ENCODE measurements at places on chromosomes 6 and 20. TPM values are rescaled to one million over a fixed set of nuclear protein-coding genes. Genes with fewer than 3 reads are reported as not detected.
A peak's percentile ranks its signal among the peaks of the same experiment; 100 is the strongest.

DNA sequence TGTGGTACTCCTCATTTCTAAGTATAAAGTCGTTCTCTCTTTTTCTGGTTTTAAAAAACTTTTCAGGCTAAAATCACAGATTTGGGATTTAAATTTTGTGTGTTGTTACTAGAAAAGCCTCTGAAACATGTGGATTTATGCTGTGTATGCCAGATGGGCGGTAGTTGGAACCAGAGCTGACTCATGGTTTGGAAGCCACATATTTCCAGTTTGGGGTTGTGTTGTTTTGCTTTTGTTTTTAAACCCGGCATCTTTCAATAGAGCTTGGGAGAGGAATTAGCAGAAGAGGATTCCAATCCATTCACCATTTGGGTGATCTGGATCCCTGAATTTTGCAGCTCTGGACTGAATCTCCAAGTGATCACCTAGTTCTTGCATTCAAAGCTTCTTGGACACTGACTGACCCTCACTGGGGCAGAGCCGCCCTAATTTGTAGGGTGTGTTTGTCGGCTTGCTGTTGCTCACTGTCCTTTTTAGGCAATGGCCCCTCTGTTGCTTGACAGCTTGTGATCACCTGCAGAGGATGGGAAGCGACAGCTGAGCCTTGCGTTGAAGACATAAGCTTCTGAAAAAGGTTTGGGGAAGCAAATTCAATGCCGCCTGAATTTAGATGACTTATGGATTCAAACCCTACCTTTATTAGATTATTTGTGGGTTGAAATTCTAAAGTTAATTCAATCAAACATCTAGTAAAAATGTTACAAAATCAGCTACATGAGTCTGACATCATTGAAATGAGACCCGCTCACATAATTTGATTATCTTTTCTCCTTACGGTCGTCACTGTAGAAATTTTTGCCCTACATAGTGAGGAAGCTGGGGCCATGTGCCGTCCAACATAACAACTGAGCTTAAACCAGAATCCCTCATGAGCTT lies 79.9 kb upstream of the CD83 start:
- peak overlapping the region; percentile 35 for H3K27ac ChIP-seq
- H3K36me3 ChIP-seq, result no peaks in the 10 kb centered on the region
- no peak overlapping the region for H3K4me3 ChIP-seq
- H3K27me3 ChIP-seq, result no peaks in the 10 kb centered on the region

- H3K4me1 ChIP-seq, result no peaks in the 10 kb centered on the region
- H3K36me3 ChIP-seq, result no peaks in the 10 kb centered on the region
- no peak overlapping the region for H3K4me3 ChIP-seq
- no peak for DNase-seq
- no peak overlapping the region for H3K27ac ChIP-seq
Observed at GRCh38 chr6:124443541-124443940, 518.7 kb upstream of the RNF217 start.

GRCh38 chr6:154629127-154629526 lies 104.1 kb upstream of the SCAF8 start:
- no peak overlapping the region for H3K4me3 ChIP-seq
- H3K36me3 ChIP-seq, result no peaks in the 10 kb centered on the region
- no peak for DNase-seq
- no peaks in the 10 kb centered on the region for H3K27me3 ChIP-seq
- H3K4me1 ChIP-seq, result peaks cover 13% of the 10 kb centered on the region
- H3K27ac ChIP-seq, result no peak overlapping the region

- no peak overlapping the region for H3K27ac ChIP-seq
- no peak for DNase-seq
- H3K36me3 ChIP-seq, result no peaks in the 10 kb centered on the region
- no peak overlapping the region for H3K4me3 ChIP-seq
- H3K27me3 ChIP-seq, result no peaks in the 10 kb centered on the region
Observed at GRCh38 chr6:15911753-15912504, 217.0 kb upstream of the MYLIP start.

DNA sequence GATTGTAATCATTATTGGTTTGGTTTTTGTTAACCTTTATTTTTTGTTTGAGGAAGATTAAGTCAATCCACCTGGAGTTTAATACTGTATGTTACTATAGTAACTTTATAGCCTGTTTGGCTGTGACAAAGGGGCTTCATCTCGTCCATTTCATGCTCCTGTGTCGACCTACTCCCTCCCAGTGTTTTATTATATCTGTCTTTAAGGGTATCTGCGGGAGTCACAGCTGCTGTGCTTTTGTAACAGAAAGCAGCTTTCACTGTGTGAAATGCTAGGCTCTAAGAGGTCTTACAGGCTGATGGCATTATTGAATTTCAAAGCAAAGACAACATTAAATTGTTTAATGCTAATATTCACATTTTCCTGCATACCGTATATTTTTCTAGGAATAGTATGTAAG lies 698.0 kb upstream of the POU3F2 start:
- no peaks in the 10 kb centered on the region for H3K4me1 ChIP-seq
- H3K27ac ChIP-seq, result no peak overlapping the region
- no peak for DNase-seq
- no peak overlapping the region for H3K4me3 ChIP-seq
- no peaks in the 10 kb centered on the region for H3K36me3 ChIP-seq

GRCh38 chr6:43907789-43908472 lies 137.9 kb downstream of the VEGFA start:
- H3K27ac ChIP-seq, result no peak overlapping the region
- H3K27me3 ChIP-seq, result no peaks in the 10 kb centered on the region
- H3K36me3 ChIP-seq, result no peaks in the 10 kb centered on the region
- no peak for DNase-seq
- peaks cover 16% of the 10 kb centered on the region for H3K4me1 ChIP-seq

Gene RNASET2
- total RNA-seq, result 30.4 TPM

GRCh38 chr6:159941286-159942113 lies 27.4 kb upstream of the IGF2R start:
- no peaks in the 10 kb centered on the region for H3K36me3 ChIP-seq
- H3K4me3 ChIP-seq, result no peak overlapping the region
- H3K4me1 ChIP-seq, result 0 out of 2 replicates have a peak, but pooled peaks cover 4% of the 10 kb centered on the region
- H3K27me3 ChIP-seq, result 0 out of 2 replicates have a peak, but pooled peaks cover 4% of the 10 kb centered on the region

DNA sequence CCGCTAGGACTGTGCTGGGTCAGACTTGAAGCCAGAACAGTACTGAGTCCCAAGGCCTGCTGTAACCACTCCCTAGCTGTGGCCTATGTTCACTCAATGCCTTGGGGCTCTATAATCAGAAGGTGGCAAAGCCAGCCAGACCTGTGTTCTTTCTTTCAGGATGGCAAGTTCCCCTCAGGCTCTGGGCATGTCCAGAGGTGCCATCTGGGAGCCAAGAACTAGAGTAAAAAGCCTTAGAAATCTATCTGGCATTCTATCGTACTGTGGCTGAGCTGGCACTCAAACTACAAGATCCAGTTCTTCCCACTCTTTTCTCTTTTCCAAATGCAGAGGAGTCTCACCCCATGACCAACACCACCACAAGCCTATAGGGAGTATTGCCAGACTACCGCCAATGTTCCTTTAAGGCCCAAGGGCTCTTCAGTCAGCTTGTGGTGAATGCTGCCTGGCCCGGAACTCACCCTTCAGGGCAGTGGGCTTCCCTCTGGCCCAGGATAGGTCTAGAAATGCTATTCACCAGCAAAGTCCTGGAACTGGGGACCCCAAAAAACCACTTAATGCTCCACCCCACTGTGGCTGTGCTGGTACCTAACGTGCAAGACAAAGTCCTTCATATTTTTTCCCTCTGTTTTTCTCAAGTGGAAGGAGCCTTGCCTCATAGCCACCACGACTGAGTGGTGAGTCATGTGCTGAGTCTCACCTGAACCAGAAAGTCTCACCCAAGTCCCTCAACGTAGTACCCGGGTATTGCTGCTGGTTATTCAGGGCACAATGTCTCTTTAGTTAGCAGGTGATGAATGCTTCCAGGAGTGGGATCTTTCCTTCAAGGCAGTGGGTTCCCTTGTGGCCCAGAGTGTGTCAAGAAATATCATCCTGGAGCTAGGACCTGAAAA lies 8.6 kb upstream of the SIRPB2 start:
- DNase-seq, result no peak
- no peak overlapping the region for H3K4me3 ChIP-seq
- H3K27me3 ChIP-seq, result peaks cover 13% of the 10 kb centered on the region
- H3K4me1 ChIP-seq, result no peaks in the 10 kb centered on the region
- no peak overlapping the region for H3K27ac ChIP-seq
- no peaks in the 10 kb centered on the region for H3K36me3 ChIP-seq

DNA sequence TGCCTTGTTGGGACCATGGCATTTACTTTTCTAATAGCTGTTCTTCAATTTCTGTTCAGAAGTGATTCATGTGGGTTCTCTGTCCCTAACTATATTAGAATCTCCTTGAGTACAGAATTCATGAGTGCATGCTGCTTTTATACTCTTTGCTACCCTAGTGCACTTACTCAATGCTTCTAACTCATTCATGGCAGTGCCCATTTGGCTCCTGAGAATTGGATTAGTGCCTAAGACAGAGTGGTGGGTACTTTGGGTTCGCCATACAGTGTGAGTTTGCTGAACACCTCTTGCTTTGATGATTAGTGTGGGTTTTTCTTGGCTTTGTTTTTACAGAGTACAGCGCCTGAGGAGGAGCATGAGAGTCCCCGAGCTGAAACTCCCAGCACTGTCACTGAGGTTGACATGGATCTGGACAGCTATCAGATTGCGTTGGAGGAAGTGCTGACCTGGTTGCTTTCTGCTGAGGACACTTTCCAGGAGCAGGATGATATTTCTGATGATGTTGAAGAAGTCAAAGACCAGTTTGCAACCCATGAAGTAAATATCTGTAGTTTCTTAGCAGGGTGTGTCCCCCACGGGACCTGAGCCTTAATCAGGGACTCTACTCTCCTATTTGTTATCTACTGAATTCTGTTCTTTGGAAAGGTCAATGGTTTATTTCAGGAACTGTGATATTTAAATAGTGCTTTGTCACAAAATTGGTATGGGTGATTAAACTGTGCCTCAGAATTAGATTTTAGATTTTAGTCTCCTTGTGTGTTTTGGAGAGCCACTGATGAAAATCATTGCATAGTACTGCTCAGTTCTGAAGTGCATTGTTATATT lies 150.7 kb downstream of the UTRN start:
- DNase-seq, result no peak
- peaks cover 19% of the 10 kb centered on the region for H3K4me1 ChIP-seq
- peaks cover 68% of the 10 kb centered on the region for H3K36me3 ChIP-seq
- H3K27me3 ChIP-seq, result no peaks in the 10 kb centered on the region
- H3K27ac ChIP-seq, result peak overlapping the region; percentile 13

DNA sequence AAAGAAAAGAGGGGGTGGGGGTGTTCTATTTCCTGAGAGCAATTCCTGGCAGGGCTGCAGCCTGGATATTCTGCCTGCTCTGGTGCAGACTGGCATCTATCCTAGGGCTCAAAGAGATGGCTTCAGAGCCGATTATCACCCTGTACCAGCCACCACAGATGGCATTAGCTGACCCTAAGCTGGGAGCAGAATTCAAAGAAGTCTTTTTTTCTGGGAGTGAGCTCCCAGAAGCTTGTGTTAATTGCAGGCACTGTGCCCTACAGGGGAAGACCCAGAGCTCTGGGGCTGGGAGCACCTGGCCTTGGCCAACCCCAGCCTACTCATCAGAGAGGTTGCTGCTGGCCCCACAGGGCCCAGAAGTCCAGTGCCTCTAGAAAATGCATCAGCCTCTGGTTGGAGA lies 85.9 kb downstream of the PXDC1 start:
- no peaks in the 10 kb centered on the region for H3K27me3 ChIP-seq
- no peak overlapping the region for H3K27ac ChIP-seq
- no peak overlapping the region for H3K4me3 ChIP-seq
- peaks cover 16% of the 10 kb centered on the region for H3K4me1 ChIP-seq
- H3K36me3 ChIP-seq, result no peaks in the 10 kb centered on the region

GRCh38 chr20:1212607-1213396 lies 9.5 kb downstream of the C20orf202 start:
- peaks cover 14% of the 10 kb centered on the region for H3K27me3 ChIP-seq
- H3K4me1 ChIP-seq, result no peaks in the 10 kb centered on the region
- no peak overlapping the region for H3K27ac ChIP-seq
- H3K36me3 ChIP-seq, result no peaks in the 10 kb centered on the region

DNA sequence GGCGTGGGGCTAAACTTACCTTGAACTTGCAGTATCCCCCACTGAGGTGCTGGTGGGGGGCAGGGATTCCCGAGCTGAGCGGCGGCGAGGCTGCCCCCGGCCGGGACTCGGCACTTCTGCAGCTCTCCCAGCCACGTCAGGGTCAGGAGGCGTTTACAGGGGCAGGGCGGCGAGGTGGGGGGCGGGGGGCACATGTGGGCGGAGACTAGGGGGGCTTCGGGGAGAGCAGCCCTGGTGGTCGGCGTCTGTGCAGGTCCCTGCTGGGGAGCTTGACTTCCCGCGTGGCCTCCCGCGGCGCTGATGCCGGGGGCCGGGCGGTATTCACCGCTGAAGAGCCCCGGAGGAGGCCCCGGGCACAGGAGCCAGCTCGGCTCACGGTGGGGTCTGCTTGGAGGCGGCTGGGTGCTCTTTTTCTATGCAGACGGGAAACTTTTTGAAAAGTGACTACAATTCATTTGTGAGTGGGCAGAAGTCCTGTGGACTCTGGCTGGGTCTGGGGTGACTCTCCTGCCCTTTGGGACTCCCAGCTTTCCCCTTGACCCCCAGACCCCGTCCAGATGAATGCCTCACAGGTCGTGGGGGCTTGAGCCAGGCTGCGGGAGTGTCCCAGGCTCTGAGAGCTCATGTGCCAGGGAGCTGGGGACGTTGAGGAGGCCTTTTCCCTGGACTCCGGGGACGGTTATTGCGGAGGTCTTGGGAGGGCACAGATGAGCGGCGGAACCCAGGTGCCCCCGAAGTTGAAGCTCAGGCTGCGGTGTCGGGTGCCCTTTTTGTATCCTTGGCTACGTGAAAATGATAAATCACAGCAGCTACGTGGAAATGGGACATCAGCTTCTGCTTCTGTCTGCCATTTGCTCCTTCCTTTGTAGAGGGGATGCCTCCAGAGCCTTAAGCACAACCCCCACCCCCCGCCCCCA lies 75.9 kb upstream of the GATA5 start:
- H3K36me3 ChIP-seq, result no peaks in the 10 kb centered on the region
- H3K27ac ChIP-seq, result no peak overlapping the region

- H3K4me3 ChIP-seq, result no peak overlapping the region
- no peaks in the 10 kb centered on the region for H3K27me3 ChIP-seq
- no peaks in the 10 kb centered on the region for H3K4me1 ChIP-seq
- no peaks in the 10 kb centered on the region for H3K36me3 ChIP-seq
- DNase-seq, result no peak
Observed at GRCh38 chr6:163906006-163906710, 491.6 kb downstream of the QKI start.

Gene BPIFB4
- total RNA-seq, result not detected

GRCh38 chr6:139020689-139021088 lies 7.9 kb upstream of the ABRACL start:
- H3K27ac ChIP-seq, result no peak overlapping the region
- no peak for DNase-seq
- H3K36me3 ChIP-seq, result no peaks in the 10 kb centered on the region
- no peak overlapping the region for H3K4me3 ChIP-seq
- H3K27me3 ChIP-seq, result peaks cover 5% of the 10 kb centered on the region
- H3K4me1 ChIP-seq, result no peaks in the 10 kb centered on the region

Data from SJSA1 (cell line).